ENCODE measurements at places on chromosomes 13 and 19.

DNA sequence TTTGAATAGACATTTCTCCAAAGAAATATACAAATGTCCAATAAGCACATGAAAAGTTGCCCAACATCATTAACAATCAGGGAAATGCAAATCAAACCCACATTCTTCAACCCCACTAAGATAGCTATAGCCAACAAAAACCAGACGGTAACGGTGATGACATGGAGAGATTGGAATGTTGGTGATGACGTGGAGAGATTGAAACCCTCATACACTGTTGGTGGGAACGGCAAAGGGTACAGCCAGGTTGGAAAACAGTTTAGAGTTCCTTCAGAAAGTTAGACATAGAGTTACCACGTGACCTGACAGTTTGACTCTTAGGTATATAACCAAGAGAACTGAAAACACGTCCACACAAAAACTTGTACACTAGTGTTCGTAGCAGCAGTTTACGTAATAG, 48.1 kb downstream of the TNFRSF19 start:
- no peak for DNase-seq

DNA sequence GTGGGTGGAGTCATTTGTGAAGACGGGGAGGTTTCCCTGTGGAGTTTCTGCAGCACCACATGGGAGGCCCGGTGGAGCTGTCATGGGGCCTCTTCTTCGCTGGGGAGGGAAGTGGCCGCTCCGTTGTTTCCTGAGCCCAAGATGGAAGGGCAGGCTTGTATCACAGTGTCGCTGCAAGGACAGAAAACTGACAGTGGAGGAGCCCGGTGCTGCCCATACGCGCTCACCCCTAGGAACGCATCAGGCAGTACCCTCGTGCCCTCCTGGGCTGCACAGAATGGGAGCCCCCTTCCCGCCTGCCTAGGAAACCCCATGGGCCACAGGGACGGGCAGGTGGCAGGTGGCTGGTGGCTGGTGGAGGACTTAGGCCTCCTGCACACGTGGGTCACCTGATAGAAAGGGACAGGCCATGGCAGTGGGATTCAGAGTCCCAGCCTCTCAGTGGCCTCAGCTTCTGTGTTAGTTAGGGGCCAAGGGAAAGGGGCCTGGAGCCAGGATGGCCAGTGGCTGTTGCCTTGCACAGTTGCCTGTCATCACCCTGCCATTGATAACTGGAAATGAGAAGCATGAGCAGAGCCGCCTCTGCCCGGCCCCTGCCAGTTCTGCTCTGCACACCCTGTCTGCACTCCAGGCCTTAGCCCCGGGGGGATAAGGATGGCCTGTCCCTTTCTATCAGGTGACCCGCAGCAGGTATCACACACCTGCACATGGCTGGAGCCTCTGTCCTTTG, 7.6 kb downstream of the COL4A2 start:
- DNase-seq: no peak

DNA sequence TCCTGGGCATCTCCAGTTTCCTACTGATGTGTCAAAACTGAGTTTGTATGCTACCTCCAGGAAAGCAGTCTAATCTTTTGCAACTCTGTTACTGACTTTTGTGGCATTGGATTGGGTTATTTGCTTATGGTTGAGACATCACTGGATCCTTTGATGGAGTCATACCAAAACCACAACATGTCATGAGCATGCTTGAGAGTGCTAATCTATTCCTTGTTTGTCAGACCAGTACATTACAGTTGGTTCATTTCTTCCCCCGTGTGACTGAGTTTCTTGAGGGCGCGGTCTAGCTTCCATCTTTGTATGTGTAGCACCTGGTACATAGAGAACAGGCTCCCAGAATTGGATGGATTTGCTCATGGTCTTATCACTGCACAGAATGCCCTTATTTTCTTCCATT, 43.2 kb downstream of the SUGT1 start:
- no peak for DNase-seq

GRCh38 chr13:96963786-96964475, 30.3 kb downstream of the OXGR1 start:
- no peak for DNase-seq

DNA sequence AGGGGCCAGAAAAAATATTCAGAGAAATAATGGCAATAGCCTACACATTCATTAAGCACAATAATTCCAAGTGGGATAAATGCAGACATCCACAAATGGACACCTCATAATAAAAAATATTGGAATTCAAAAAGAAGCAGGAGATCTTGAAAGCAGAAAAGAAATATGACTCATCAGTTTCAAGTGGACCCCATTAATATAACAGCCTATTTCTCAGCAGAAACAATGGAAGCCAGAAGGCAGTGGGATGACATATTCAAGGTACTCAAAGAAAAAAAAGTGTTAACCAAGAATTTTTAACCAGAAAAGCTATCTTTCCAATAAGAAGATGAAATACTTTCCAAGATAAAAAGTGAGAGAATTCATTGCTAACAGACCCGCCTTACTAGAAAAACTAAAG, 48.4 kb upstream of the CYP2A13 start:
- no peak for DNase-seq

DNA sequence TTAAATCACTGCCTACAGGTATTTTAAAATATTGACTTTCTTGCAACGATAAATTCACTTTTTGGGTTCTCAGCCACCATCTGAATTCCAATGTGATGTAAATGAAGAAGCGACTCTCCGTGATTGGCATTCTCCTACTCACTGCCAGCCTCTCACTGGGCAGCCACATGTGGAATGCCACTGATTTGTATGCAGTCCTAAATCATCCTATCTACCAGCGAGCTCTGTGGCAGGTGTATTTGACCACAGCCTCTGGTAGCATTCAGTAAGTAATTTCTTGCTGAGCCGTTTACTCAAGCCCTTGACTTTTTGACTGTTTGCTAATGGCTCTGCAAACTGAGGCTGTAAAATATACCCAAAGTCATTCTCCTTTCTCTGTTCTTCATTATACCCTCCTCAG, 559.0 kb upstream of the SLC10A2 start:
- no peak for DNase-seq

DNA sequence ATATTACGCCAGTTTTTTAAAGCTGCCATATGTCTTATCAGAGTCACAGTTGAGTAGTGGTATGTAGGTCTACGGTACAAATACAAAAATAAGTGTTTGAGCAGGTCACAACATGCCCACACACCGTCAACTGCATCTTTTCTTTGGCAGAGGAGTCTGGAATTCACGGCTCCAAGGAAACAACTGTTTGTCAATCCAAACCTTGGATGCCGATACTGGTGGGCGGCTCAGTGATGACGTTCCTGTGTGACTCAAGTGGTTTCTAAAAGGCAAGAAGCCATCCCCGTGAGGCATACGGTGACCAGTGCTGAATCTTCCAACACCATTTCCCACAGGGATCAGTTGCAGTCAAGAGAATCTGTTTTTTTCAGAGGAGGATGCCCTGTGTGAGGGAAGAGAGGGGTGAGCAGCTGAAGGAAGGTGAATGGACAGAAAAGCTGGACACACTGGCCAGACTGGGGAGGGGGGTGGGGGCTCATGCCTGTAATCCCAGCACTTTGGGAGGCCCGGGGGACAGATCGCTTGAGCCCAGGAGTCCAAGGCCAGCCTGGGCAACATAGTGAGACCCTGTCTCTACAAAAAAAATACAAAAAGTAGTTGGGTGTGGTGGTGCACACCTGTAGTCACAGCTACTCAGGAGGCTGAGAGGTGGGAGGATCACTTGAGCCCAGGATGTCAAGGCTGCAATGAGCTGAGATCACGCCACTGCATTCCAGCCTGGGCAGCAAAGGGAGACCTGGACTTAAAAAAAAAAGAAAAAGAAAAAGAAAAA, 22.8 kb upstream of the CEBPG start:
- DNase-seq: no peak

DNA sequence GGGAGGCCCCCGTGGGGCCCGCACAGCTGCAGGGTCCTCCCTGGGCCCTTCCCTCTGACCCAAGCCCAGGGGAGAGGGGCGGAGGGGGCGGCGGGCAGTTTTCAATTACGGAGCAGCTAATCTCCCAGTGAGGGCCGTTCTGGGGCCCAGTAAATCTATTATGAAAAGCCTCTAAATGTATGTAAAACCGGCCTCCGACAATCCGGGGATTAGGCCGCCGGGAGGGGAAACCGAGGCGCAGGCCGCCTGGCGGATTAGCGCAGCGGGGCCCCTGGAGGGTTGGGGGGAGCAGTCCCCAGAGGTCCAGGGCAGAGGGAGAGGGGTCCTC, 25.1 kb downstream of the EFNA2 start:
- DNase-seq: no peak

DNA sequence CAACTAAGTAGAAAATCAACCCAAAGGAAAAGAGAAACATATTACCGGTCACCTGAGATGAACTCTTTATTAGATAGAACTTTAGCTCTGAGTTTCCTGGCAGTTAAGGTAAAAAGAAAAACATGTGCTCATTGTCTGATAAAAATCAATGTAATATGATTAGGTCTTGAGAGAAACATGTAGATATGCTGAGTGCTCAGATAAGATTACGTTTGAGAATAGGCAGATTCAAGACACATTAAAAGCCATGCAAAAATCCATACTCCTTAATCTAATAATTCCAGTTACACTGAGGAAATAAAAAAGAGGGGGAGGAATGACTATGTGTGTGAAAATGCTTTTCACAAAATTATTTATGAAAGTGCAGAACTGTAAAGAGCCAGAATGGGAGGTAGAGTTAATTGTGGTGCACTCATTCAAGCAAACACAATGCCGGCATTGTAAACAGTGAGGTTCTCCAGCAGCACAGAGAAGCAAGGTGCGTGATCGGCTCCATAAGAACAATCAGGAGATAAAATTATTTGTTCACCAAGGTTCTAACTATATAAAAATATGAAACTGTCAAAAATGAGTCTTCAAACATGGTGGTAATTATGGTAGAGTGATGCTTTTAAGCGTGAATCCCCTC, 88.8 kb downstream of the MBNL2 start:
- no peak for DNase-seq

GRCh38 chr19:30227012-30227621, 145.1 kb upstream of the ZNF536 start:
- no peak for DNase-seq

GRCh38 chr19:1560286-1560882, 7.7 kb downstream of the MEX3D start:
- DNase-seq: no peak

GRCh38 chr13:110914331-110915056, 375 bp downstream of the ANKRD10 start:
- DNase-seq: no peak

DNA sequence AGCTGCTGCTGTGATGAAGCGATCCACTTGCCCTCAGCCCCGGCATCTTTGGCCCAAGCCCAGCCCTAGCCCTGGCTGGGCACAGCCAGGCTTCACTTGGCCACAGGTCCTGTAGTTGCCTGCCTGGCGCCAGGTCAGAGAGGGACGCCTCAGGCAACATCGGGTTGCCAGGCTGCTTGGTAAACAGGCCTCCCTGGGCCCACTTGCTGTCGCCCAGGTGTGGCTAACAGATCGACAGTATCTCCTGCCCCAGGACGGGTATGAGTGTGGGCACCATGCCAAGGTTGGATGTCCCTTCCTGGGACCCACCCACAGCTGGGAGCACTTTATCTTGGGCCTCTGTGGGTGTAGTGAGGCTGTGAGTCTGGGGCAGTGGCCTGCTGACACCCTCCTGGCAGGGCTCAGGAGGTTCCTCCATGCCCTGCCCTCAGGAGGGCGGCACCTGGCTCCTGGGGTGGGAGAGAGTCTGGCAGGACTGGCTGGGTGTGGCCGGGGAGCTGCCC, 27.8 kb downstream of the CARM1 start:
- DNase-seq: no peak

DNA sequence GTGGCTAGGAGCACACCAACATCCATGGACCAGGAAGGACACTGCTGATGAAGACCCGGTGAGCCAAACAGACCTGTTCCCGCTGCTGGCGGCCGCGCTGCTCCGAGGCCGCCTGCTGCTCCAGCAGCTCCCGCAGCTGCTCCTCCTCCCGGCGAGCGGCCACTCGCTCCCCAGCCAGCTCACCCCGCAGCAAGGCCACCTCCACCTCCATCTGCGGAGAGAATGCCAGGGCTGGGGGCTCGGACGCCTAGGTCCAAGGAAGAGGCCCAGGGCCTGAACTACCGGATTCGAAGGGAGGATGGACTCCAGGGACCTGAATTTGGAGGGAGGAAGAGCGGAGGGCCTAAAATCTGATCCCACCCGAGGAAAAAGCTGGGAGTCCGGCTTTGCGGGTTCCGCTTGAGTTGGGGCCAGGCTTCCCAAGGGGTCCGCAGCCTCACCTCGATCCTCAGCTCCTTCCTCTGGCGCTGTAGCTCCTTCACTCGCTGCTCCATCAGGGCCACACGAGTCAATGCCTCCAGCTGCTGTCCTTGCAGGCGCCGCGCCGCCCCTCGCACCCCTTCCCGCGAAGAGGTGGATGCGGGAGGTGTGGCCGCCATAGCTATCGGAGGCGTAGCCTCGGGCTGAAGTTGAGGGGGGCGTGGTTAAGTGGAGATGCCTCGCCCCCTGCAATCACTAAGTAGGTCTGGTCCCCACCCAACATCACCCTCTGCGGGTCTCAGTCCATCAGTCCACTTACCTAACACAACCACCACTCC, 2.7 kb downstream of the PHLDB3 start:
- DNase-seq: no peak

GRCh38 chr13:23381866-23382265, 51.6 kb downstream of the SACS start:
- no peak for DNase-seq

All from esophagus squamous epithelium (tissue), 5 donors.